GOT3 (cell line): ENCODE measurements at places on chromosomes 3 and 15.

DNA sequence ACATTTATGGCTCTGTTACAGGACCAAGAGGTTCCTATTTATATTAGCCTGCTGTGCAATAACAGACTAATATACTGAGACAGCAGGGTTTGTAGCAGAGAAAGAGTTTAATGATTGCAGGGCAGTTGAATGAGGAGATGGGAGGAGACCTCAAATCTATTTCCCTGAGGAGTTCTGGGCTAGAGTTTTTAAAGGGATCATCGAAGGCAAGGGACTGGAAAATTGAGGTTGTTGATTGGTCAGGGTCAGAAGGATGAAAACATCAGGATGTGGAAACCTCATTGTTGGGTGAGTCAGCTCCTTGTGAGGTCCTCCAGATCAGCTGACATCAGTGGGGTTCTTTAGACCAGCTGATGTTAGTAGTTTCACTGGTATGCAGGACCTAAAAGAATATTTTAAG lies 60.6 kb upstream of the GOLGA8B start:
- DNase-seq = no peak

DNA sequence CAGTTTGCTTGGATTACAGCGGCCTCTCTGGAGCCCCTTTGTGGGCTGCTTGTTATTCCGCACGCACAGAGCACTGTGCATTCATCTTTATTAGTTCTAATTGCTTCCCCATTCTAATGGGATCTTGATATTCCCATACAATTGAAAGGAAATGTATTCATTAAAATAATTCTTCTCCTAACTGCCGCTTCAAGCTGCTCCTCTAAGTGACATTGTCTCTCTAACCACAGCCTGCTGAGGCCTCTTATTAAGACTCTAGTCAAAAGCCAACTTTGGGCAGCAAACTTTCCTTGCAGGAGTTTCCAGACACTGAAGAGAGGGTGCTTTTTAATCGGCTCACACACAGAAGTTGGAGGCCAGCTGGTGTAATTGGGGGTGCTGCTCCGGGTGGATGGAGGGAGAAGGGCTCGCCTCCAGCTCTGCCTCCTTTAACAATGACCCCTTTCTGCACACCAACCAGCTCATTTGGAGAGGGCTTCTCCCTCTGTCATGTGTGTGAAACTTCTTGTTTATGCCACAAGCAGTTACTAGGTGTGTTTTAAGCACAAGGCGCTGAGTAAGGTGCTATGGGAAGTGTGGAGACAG lies 5.6 kb upstream of the MAGEF1 start:
- DNase-seq = no peak

DNA sequence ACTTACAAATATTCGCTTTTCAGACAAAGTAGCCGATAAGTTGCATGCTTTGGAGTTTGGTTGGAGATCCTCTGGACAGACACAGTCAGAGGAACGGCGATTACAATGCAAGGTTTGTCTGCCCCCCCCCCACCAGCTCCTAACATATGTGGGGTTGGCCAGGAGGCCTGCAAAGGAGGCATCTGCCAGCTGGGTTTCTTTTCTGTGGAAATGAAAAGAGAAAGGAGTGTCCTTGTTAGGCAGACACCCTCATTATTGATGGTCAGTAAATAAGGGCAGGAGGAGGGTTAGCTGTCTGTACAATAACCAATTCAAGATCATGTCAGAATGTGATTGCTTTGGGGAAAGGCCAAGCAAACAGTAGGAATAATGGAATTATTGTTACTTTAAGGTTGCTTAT lies 49.1 kb downstream of the TLNRD1 start:
- no peak for DNase-seq

DNA sequence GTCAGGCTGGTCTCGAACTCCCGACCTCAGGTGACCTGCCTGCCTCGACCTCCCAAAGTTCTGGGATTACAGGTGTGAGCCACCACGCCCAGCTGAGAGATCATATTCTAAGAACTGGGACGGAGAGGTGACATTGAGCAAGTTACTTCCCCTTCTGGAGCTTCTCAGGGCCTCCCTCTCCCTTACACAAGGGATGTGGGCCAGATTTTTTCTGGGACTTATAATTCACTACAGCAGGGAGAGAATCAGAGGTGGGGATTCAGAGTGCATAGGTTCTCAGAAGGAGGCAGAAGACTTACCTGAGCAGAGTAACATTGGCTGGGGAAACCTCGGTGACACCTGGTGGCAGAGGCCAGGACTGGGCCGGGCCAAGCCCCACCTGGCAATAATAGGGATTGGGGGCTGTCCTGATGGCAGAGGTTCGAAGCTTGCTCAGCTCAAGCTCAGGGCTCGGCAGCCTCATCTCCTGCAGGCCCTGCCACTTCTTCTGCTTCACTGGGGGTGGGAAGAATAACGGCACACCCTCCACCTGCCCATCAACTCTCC lies 6.8 kb downstream of the LTK start:
- no peak for DNase-seq

DNA sequence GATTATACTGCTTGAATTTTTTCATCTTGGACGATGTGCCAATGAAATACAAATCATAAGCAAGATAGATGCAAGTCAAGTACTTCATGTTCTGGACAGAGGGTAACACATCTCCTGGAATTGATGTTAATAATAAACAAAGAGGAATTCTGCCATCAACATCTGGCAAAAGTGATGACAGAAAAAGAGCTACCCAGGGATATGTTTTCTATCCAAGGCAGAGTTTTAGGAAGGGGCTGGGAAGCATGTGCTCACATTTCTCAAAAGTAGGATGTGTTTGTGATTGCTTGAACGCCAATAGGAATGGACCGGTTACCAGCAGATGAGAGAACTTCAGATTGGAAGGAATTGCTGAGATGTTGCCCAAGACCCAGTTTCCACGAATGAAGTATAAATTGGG lies 242.6 kb upstream of the AGTR1 start:
- DNase-seq = no peak

DNA sequence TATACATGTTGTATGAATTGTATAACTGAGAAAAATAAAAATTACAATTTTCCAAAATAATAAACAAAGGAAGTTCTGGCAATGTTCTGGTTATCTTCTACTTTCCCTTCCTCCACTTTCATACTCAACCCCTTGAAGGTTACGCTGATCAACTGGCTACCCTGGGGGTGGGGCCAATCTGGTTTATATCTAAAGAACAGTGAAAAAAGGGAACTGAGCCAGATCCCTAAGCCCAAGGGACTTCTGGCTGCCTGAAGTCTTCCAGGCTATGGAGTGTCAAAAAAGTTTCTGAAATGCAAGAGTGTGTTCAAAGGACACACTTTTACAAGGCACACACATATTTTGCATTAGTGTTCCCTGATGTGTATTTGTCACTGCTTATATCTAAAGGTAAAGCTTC lies 591.9 kb downstream of the ROBO1 start:
- DNase-seq = no peak

GRCh38 chr3:144105542-144105941 lies 133.9 kb downstream of the DIPK2A start:
- no peak for DNase-seq

DNA sequence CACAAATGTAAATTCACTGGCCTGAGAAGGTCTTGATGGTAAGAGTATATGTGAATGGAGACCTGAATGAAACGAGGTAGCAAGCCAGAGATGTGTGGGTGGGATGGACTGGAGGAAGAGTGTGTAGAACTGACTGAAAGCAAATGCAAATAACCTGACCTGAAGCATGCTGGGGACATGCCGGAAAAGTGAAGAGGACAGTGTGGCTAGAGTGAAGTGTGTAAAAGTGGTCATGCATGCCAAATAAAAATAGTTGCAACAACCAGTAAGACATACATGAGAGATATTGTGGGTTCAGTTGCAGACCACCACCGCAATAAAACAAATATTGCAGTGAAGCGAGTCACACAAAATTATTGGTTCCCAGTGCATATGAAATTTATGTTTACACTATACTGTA lies 82.3 kb downstream of the LPP start:
- no peak for DNase-seq

- DNase-seq = no peak
Observed at GRCh38 chr3:169362868-169363267, 300.6 kb downstream of the MECOM start.

DNA sequence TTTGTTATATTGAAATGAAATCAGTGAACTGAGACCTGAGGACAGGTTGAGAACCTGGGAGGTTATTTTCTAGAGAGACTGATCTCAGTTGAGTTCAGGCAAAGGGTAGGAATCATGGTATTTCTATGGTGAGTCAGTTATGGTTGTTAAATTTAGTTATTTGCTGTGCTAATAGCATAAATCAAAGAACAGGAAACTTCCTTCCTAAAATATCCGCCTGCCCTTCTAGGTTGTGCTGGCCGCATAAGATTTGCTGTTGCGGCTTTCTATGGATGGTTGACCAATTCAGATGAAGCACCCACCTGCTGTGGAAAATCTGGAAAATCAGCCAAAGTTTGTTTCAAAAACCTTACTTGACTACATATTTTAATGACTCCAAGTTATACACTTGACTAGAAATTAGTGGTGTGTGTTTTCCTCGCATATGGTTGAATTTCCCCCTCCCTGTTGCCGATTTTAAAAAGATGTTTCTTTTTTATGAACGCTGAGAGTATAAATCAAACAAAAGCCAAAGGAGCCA lies 52.6 kb downstream of the PLCL2 start:
- no peak for DNase-seq

DNA sequence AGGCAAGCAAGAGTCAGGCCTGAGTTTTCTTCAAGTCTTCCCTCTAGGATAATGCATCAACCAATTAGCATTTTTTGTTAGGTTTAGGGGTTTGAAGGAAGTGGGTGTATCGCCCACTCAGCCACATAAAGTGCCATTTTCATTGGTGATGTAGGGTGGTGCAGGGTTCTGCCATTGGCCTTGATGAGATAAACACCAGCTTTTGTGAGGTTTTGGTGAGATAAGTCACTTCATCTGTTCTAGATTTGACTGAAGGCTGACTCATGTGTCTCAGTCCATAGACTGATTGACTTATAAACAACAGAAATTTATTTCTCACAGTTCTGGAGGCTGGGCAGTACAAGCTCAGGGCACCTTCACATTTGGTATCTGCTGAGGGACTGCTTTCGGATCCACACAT lies 84.5 kb upstream of the C3orf80 start:
- DNase-seq = no peak

GRCh38 chr3:183188895-183189462 lies 26.4 kb upstream of the LAMP3 start:
- DNase-seq = no peak

GRCh38 chr3:13548696-13549622 lies at the start of gene FBLN2:
Gene FBLN2, plus strand, starts transcription at chr3:13549125. Its CDS starts 21,231 bp downstream, at chr3:13570356.
- no peak for DNase-seq

GRCh38 chr15:95609096-95609495 lies 721.4 kb upstream of the NR2F2 start:
- DNase-seq = no peak
